GM04504 (cell line): ENCODE measurements at places on chromosomes 5 and 9.
A peak's percentile ranks its signal among the peaks of the same experiment; 100 is the strongest.

GRCh38 chr5:135996611-135997010 lies 32.2 kb upstream of the TGFBI start:
- no peak for DNase-seq

DNA sequence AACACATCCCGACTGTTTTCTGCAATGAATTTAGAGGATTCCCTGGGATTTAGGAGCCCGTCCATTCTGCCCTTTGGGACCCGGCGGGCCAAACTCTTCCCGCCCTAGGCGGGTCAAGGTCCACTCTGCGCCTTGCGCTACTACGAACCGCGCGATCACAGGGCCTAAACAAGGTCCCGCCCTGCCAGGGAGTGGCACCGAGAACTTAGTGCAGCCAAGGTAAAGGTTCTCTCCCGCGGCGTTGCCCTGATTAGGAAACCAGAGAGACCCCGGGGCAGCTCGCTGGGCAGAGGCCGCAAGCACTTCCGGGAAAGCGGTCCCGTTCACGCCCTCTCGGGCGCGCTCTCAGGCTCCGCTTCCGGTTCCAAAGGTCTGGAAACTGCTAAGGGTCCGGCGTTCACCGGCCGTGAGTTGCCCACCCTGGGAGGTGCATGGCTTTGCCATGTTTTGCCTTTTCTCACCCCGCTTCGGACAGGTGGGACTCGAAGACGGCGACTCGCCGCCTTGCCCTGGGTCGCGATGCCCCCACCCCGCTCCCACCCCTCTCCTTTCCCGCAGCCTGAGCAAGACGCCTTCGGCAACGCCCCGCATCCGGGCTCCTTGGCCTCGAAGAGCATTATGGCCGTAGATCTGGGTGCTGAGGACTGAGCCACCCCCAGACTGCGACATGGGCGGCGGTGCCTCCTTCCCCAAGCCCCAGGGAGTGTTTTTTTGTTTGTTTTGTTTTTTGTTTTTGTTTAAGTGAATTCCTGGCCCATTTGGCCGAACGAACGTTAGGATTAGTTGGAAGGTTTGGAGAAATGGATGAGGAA lies 23.4 kb downstream of the HNRNPK start:
- DNase-seq, result peak; percentile 39

GRCh38 chr5:78829811-78830527 lies 155.1 kb downstream of the ARSB start:
- DNase-seq, result no peak

GRCh38 chr5:163893281-163893680 lies 387.9 kb downstream of the MAT2B start:
- no peak for DNase-seq

GRCh38 chr5:147234825-147235635 lies at the start of gene STK32A:
TSS of gene STK32A (plus strand) at chr5:147235026. CDS start at chr5:147239635, 4,609 bp downstream.
- no peak for DNase-seq

GRCh38 chr9:36729906-36730305 lies 157.2 kb downstream of the MELK start:
- no peak for DNase-seq

DNA sequence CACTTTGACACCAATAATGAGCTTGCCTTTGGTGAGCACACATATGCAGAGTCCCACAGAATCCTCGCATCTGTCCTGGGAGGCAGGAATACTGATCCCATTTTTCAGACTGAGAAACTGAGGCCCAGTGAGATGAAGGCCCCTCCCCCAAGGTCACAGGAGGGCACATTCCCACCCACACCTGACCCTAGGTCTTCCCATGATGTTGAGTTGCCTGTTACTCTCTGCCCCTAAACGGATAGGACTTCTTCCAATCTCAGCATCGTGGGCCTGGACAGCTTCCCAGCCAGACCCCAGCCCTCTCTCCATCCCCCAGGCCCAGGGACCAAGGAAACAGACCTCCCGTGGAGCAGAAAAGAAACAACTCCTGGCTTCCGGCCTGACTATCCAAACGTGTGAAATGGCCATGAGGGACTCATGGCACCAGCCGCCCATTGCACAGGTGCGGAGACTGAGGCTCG lies 877 bp downstream of the SH3GLB2 start:
- no peak for DNase-seq

- no peak for DNase-seq
Measured at GRCh38 chr9:135392511-135392910, 87.1 kb upstream of the PPP1R26 start.

DNA sequence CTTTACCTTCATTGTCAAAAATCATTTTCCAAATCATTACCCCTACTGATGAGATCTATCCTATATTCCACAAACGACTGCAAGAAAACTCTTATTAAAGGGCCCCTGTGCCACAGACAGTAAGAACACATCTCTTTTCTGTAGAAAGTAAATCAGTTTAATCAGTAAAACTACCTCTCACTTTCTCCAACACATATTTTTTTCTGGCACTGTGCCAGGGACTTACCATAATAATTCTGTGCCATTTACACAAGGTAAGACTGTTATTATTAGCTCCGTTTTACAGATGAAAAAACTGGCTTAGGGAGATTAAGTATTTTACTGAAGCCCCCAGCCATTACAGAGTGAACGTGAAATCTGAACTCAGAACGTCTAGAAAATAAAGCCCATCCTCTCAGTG lies 587.0 kb upstream of the COX7C start:
- no peak for DNase-seq

GRCh38 chr9:126157423-126157822 lies 169.2 kb upstream of the MVB12B start:
- DNase-seq, result no peak

GRCh38 chr9:97564291-97565175 lies 63.1 kb downstream of the TMOD1 start:
- DNase-seq, result peak; percentile 25

- no peak for DNase-seq
Measured at GRCh38 chr9:130276955-130277354, 11.4 kb downstream of the HMCN2 start.

GRCh38 chr5:135124128-135124527 lies 90.1 kb upstream of the PITX1 start:
- no peak for DNase-seq

- DNase-seq, result no peak
Measured at GRCh38 chr9:111253742-111254437, 76.1 kb downstream of the OR2K2 start.

GRCh38 chr9:117231012-117231411 lies 183.8 kb downstream of the ASTN2 start:
- DNase-seq, result no peak

DNA sequence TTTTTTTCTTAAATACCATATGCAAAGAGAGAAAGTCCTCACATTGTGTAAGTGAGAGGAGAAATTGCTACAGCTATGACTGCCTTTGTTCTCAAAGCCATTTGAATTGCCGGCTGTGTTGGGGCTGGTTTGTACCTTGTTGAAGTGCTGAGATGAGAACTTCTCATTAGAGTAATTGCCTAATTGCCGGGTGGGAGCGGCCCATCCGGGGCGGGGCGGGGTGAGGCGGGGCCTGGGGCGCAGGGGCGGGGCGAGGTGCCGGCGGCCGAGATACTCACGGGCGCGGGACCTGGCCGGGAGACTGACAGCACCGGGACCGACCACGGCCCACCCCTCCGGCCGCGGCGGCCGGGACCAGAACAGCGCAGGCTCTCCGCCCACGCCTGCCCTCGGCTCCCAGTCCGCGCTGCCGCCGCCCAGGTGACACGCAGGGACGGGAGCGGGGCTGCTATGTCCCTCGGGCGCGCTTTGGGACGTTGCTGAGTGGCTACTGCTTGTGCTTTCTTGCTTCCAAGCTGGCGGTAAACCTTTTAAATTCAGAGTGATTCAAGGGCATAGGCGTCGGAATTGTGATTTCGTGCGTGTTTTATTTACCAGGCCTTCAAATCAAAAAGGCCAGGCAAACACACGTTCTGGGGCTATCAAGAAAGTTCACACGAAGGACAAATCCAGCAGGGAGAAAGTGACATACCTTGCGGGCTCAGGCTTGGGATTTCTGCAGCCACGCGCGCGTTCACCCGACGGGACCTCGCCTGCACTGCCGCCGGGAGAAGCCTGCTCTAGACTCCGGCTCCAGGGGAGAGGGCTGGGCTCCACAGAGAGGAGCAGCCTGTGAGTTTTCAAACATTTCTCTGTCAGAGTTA lies 269.1 kb downstream of the FANCC start:
- no peak for DNase-seq

GRCh38 chr5:177083357-177083756 lies 3.4 kb upstream of the FGFR4 start:
- no peak for DNase-seq

DNA sequence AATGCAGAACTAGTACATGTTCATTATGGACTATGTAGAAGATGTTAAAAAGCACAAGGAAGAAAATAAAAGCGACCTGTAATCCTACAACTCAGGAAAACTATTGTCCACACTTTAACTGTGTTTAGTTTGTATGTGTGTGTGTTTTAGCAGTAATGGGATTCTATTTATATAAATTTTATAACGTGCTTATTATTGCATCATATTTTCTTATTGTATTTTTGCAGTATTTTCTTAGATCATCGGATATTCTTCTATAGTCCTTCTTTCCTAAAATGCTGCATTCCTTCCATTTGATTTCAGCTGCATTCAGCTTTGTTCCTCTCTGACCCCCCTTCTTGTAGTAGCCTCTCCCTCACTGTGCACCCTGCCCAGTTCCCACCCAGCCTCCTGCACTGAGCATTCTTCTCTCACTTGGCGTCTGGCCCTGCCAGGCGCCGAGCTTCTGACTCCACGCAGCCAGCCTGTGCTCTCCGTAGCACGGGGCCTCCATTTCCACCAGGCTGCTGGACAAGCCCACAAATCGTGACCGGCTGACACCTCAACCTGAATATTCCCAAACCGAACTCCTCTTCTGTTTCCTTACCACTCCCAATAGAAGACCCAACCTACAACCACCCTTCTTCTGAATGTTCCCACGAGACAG lies 39.9 kb downstream of the MVB12B start:
- no peak for DNase-seq

- DNase-seq, result no peak
Measured at GRCh38 chr9:11352612-11353011, 739.8 kb upstream of the PTPRD start.

DNA sequence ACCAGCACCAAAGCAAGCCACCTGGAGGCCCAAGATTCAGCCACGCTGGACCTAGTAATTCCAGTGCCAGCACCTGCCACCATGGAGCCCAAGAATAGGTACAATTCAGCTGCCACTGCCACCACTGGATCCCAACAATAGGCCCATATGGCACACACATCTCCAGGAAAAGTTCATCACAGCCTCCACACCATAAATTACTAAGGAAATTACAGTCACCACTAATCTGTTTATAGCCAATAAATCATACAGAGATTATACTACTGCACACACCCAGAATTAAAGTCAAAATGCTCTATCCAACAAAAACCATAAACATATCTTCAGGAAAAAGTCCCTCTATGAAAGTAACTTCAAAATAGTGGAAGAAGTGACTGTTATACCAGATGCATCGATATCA lies 242.8 kb downstream of the SPATA31D1 start:
- DNase-seq, result no peak

GRCh38 chr9:26375448-26375847 lies 517.2 kb downstream of the CAAP1 start:
- DNase-seq, result no peak
